Stimulated activated CD8-positive, alpha-beta memory T cell treated with anti-CD3 and anti-CD28 coated beads, Interleukin-4, amount 100 ng/mL, for 48 hours (primary cell): ENCODE measurements at places on chromosomes 4 and X.

DNA sequence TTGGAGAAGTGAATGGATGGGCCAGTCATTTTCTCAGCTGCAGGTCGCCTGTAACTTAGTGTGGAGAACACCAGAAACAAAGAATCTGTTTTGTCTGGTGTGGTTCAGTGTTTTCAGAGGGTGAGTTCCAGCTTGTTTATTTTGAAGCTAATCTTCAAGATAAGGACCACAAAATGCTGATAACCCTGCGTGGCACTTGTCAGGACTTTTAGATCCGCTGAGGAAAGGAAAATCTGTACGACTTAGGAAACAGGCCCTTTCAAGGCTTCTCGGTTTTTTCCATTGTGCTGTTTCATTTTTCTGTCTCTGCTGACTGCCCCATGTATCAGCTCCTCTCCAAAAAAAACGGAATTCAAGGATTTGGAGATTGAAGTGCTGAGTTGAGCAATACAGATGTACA, 8.7 kb upstream of the ANAPC4 start:
- no peak for DNase-seq

DNA sequence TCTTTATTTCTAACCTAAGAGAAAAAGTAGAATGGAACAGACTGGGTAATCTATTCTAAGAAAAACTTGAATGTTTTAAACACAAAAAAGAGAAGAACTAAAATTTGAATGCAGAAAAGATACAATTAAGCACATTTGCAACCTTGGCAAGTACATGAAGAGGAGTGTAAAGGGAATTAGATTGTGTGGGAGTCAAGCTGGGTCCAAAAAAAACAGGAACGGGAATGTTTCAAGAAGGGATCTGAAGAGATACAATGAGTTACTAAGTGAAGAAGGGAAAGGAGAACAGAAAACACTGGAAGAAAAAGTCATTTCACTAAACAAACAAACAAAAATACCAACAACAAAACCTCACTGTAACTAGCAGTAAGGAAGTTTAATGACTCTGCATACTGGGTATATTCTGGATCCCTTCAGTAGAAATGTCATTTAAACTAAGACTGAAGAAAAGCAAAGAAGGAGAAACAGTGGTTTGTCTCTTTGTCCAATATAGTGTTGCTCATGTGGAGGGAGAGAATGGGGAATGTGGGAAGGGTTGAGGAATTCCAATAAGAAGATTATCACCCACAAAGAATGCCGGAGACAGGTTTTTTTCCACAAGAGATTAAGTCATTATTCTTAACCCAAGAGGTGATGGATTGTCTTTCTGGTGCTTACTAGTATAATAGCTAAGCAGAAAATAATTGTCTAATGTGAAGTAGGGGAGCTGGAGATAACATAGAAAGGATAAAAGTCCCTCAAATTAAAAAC, 50.4 kb upstream of the PTPN13 start:
- DNase-seq, result no peak

DNA sequence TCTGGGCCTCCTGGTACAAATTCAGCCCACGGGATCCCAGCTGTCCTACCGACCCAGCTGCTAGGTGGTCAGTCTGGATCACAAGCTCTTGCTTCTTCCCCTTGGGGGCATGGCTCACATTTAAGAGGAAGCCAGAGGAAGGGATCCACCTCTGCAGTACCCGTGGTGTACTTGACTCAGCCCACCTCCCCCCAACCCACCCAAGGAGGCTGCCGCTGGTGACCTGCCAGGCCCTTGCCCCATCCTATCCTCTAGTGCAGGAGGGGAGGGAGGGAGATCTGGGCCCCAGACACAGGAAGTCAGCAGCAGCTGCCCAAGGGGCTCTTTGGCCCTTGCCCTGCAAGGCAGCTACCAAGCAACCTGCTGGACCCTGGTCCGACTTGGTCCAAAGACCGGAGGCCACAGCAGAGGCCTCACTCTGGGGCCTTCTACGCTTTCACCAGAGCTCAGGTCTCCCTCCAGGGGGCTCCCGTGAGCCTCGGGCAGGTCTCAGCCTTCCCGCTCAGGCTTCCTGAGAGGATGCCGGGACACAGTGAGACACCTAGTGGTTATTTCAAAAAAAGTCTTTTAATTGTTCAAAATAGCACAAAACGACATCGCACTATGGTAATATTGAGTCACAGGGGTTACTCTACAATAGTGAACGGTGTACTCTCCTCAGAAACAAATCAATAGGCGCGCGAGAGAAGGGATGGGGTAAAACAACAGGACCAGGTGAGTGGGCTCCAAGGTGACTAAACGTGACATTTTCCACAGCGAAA, 2.7 kb upstream of the RENBP start:
- DNase-seq, result peak; percentile 82

GRCh38 chr4:579543-580175, 3.6 kb upstream of the TMEM271 start:
- DNase-seq, result no peak

- DNase-seq, result no peak
Measured at GRCh38 chrX:42934020-42934726, 156.2 kb upstream of the PPP1R2C start.

DNA sequence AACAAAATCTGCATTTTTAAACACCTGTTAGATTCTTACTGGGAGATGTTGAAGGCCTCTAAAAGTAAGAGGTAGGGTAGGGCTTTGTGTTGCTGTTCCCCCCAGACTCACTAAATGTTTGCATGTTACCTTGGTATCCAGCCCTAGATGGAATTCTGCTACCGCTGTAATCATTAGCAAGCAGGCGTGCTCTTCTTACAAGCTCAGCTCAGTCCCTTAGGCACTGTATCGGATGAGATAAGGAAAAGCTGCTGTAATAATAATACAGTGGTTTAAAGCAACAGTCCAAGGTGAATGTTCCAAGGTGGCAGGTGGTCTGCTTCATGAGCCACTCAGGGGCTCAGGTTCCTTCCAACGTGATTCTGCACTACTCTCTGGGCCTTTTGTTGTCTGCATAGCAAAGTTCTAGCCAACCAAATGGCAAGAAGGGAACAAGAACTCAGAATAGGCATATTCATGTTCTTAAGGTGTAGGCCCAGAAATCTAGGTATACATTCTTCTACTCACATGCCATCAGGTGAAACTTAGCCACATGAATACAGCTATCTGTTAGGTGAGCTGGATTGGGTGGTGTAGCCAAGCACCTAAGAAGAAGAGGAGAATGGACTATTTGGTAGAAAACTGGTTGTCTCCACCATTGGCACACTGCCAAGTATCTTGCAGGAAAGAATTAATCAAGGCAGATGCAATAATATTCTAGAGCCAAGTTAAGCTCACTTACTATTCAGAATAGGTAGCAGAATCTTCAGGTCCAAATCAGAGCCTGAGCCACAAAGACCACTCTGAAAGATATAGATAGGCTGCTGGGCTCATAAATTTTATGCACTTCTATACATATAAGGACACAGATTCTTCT, 46.0 kb downstream of the COQ2 start:
- no peak for DNase-seq

DNA sequence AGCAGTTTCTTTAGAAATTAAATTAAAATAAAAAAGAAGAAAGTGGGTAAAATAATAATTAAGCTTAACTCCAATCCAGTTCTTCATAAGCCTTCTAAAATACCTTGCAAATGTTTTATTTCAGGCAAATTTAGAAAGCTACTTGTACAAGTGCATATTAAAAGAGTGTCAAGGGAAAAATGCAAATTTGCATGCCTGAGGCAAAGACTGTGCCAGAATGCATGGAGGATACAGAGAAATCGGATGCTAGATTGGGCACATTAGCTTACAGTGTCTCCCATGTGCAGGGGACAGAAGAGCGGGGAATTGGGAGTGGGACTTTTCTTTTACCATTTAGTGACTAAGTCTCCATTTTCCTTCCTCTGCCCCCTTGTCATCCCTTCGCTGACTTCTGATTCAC, 173.0 kb upstream of the NWD2 start:
- no peak for DNase-seq

- no peak for DNase-seq
Measured at GRCh38 chrX:13090027-13090338, 45.6 kb upstream of the FAM9C start.

GRCh38 chr4:152499344-152499743, 36.5 kb downstream of the FBXW7 start:
- DNase-seq, result no peak

- no peak for DNase-seq
Measured at GRCh38 chrX:77404419-77404818, 42.8 kb upstream of the FGF16 start.

DNA sequence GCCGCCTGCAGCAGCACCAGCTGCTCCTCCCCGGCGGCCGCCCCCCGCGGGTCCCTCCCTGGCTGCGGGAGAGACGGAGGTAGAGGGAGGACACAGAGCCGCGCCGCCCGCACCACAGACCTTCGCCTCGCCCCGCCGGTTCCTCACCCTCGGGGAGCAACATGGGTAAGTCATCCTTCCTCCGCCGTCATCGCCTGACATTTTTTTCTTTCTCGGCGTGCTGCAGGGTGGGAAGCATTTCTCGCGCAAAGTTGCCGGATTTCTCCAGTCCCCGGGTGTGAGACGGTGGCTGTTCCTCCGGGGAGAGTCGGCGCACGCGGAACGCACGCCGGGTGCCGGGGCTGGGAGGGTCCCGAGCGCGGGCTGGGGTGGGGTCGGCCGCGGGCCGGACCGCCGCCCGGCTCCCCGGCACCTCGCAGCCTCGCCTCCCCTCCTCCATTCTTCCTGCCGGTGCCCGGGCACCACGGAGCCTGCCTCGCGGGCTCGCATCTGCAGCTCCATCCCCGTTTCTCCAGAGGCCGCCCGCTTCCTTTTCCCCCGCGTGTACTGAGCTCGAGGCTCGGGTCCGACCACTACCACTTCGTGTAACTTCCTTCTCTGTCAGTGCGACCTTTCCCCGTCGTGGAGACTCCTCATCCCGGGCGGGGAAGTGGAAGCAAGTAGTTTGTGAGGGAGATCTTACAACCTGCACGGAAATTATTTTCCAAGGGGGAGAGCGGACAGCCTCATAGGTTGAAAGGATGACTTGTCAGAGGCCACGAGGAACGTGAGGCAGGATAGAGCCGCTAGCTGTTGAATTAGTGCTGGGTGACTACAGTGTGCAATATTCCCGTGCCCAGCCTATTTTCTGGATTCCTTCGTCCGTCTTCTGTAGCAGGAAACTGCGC, 464 bp downstream of the RAP1GDS1 start:
- DNase-seq, result peak; percentile 52

DNA sequence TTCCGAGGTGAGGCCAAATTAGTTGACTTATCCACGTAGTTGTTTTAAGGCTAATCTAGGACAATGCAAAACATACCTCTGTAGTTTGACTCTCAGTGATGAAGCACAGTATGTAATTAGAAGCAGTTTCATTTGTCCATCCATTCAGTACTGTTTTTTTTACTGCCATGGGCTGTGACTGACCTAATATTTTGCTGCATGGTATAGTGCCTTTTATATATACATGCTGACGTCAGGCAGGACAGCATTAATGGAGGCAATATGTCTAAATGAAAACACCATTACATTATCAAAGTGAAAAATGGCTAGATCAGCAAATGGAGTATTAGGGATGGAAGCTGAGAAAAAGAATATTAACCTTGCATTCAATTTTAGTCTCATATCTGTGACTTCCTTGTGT, 66.9 kb downstream of the MFAP3L start:
- DNase-seq, result no peak

DNA sequence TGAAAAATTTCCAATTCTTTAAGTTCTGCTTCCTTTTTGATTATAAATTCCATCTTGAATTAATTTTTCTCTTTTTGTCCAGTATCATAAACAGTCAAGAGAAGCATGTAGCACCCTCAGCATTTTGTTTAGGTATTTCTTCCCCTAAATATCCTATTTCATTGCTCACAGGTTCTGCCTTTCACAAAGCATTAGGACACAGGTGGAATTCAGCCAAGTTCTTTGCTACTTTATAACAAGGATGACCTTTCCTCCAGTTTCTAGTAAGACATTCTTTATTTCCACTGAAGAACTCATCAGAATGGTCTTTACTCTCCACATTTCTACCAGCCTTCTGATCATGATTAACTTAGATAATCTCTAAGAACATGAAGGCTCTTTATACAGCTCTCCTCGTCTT, 7.4 kb downstream of the SLC9B1 start:
- DNase-seq, result no peak

- DNase-seq, result no peak
Measured at GRCh38 chr4:137597752-137598430, 65.6 kb upstream of the PCDH18 start.

GRCh38 chr4:173763389-173763788, 233.4 kb upstream of the HAND2 start:
- no peak for DNase-seq

DNA sequence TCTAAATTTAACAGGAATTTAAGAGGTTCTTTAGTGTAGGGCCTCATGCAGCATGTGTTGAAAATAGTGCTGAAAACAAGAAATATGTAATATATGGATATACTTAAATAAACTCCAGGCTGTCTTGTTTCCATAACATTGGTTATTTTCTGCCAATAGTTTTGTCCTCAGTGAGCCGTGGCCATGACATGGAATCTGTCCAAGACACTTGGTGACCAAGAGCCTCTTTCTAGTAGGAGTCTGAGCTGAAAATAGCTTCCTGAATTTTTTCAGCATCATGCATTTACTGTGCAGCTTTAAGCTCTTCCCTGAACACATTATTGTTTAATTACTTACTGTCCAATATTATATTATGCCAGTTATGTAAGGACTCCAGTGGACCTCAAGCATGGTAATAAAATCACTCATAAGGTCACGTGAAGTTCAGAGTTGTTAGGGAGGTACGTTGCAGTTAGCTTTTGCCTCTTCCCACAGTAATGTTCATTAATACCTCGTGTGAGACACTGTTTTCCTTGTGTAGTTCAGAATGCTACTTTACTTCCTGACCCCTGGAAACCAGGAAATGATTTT, 488.2 kb downstream of the GRID2 start:
- no peak for DNase-seq

DNA sequence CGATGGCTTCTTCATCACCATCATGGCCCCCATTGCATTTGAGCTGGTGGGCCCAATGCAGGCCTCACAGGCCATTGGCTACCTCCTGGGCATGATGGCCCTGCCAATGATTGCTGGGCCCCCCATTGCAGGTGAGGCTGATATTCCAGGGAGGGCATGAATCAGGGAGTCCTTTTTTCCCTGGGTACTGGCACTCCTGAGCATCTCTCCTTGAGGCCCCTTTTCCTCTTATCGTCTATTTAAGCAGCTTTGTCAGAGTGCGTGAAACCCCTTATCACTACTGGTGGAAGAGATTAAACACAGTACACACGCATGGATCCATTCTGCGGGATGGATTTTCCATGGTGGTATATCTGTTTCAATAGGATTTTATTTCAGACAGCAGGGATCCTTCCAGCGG, 85.1 kb downstream of the RLIM start:
- DNase-seq, result no peak

- no peak for DNase-seq
Measured at GRCh38 chr4:3766036-3766784, at the start of gene ADRA2C. Gene ADRA2C (plus strand): TSS chr4:3766385. CDS start chr4:3766607, 222 bp downstream.

- DNase-seq, result no peak
Measured at GRCh38 chr4:22754116-22754515, 61.4 kb downstream of the GBA3 start.

- DNase-seq, result peak; percentile 40
Measured at GRCh38 chrX:151393514-151393913, 3.5 kb upstream of the VMA21 start.
